Posterior vena cava (tissue), 2 donors: ENCODE measurements at places on chromosomes 4 and X.

DNA sequence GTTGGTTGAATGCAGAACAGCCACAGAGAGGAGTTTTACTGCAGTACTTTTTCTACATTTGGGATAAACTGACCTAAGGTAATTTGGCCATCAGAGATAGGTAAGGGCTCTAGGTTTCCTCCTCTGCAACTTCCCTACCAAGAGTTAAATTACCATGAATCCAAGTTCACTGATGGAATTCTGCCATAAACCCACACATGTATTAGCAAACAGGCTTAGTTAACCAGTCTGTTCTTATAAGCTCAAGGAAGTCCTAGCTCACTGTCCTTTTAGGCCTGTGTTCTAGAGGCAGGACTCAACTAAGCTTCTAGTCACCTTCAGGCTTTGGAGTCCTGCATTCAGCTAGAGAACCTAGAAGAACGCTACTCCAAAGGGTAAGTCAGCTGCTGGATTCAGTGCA is 4.0 kb downstream of the FAM114A1 start:
- no peak for DNase-seq

GRCh38 chrX:21438792-21439191 is 64.6 kb downstream of the CNKSR2 start:
- no peak for DNase-seq

DNA sequence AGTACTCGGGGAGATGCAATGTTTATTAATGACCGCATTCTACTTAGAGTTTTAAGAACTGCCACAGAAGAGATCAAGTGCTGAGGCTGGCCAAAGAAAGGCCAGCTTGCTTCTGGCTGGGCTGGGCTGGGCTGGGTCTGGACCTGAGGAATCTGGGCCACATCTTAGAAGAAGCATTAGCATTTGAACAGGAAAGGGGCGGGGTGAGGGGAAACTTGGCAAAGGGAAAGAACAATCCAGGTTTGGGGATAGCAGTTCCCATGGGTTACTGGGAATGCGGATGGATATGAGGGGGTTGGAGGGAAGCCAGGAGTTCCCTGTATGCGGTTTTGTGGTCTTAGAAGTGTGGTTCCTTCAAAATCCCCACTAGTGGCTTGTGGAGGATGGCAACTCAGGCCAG is 83.3 kb downstream of the CLDN34 start:
- DNase-seq = no peak

DNA sequence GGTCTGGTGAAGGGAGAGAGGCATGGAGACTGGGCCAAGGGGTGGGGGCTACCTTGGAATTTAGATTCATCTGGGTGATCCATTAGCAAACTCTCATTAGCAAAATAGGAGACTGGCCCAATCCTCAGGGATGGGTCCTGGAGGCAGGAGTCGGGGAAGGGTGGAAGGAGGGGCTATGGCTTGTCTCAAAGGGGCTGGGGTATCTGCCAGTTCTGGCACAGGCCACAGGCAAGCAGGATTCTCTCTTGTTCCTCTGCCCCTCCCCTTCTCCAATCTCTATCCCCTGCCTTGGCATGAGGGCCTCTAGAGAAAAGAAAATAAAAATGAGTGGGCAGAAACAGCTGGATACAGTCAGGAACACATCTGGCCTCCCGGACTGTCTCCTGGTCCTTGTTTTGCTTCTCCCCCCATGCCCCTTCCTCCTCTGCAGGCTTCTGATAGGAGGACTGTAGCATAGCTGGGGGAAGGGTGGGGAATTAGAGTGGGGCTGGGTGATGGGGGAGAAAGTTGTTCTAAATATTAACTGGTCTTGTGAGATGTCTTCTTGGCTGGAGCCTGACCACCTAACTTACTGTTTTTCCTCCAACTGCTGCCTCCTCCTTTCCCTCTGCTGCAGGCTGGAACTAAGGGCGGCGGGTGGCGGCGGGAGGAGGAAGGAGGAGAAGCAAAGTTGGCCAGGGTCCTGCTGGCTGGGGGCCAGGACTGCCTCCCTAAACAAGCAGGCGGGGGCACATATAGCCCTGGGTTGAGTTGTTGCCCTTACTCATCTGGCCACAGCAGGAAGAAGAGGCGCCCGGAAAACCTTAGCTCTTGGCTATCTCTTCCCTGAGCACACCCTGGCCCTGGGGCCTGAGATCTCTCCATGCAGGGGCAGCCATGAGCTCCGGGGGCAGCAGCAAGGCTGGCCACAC is 53.3 kb upstream of the LAS1L start:
- DNase-seq = peak; percentile 95

DNA sequence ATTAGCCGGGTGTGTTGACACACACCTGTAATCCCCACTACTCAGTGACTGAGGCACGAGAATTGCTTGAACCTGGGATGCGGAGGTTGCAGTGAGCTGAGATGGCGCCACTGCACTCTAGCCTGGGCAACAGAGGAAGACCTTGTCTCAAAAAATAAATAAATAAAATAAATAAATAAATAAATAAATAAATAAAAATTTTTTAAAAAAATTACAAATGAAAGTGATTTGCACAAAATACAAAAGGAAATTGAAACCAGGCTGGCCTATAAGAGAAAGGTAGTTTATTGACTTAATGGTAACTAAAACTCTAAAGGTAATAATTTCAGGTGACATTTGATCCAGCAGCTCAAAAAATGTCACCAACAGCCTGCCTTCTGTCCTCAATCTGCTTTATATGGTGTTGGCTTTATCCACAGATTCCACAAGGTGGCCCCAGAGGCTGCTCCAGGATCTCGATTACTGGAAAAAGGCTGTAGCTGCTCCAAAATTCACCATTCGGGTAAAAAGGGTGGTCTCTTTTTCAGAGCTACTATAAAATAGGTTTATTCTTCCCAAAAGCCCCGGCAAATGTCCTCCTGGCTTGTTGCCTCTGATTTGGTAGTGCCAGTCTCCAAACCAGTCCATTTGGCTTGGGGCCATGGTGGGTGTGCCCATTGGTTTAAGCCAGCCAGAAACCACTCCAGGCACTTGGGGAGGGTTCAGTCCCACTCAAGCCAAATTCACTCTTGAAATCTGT is 61.4 kb upstream of the TRIM2 start:
- DNase-seq = no peak

DNA sequence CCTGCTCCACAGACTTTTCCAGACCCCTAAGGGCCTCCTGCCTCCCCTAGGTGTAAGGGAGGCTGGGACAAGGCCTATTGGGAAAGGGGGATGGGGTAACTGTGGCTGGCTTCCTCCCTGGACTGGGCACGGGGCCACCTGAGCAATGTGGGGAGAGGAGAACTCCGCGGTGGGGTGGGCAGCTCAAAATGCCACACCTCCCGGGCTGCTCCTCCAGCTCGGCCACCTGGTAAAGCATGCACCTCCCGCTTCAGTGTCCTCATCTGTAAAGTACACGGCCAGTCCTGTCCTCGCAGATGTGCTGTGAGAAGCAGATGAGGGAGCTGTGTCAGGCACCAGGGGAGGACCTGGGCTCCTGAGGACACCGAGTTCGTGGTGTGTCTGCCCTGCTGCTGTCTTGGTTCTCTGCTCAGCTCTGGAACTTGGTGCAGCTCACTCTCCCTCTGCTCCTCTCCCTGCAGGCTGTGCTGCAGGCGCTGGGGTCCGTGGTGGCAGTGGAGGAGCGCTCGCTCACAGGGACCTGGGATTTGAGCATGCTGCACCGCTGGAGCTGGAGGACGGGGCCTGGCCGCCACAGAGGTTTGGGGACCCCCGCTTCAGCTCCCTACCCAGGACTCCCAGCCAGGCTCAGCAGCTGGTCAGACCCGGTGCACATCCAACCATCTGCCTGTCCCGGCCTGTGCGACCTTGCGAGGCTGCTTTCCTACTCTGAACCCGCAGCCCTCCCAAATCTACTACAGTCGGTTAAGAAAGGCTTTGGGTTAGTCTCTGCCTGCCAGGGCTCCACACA is 20.8 kb upstream of the MRFAP1 start:
- peak; percentile 67 for DNase-seq

- DNase-seq = no peak
Measured at GRCh38 chr4:19151684-19152083, 1100.0 kb upstream of the SLIT2 start.

GRCh38 chr4:83438719-83439118 is 16.9 kb downstream of the HELQ start:
- no peak for DNase-seq
